Gastrocnemius medialis (tissue), 4 donors: ENCODE measurements at places on chromosomes 6 and 20. TPM values are rescaled to one million over a fixed set of nuclear protein-coding genes. Genes with fewer than 3 reads are reported as not detected.

SNAP25 gene
- total RNA-seq, result 0.23 TPM

LINC00237 gene
- not detected for total RNA-seq

FLRT3 gene
- total RNA-seq, result 3.0 TPM

FYN gene
- 14.3 TPM for total RNA-seq

CRYBG1 gene
- 1.1 TPM for total RNA-seq

ANGPT4 gene
- total RNA-seq, result 0.15 TPM

NKX2-4 gene
- total RNA-seq, result not detected

MBOAT1 gene
- total RNA-seq, result 1.8 TPM

LBP gene
- 17.9 TPM for total RNA-seq

NEU1 gene
- 42.7 TPM for total RNA-seq

SERPINB6 gene
- 168 TPM for total RNA-seq

GRCh38 chr6:157516319-157517026 lies 135.5 kb downstream of the ZDHHC14 start:
- DNase-seq, result no peak

DNA sequence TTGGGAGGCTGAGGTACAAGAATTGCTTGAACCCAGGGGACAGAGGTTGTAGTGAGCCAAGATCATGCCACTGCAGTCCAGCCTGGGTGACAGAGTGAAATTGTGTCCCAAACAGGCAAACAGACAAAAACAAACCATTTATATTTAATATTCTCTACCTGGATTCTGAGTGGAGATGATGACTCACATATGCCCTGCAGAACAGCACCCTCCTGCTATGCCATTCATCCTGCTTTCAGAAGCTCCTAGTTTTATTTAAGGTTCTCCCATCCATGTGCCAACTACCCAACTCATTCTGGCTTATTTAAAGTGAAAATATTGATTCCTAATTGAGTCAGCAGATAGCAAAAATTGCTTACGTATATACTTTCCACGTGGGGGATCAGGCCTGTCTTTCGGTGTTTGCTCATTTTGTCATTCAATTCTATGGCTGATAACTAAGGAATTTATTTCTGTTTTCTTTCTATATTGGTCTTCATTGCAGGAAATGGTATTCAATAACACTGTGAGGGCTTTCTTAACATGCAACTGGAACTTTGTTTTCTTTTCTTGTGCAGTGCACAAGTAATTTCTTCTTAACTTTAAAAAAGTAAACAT lies 459.1 kb upstream of the JAG1 start:
- no peak for DNase-seq

DNA sequence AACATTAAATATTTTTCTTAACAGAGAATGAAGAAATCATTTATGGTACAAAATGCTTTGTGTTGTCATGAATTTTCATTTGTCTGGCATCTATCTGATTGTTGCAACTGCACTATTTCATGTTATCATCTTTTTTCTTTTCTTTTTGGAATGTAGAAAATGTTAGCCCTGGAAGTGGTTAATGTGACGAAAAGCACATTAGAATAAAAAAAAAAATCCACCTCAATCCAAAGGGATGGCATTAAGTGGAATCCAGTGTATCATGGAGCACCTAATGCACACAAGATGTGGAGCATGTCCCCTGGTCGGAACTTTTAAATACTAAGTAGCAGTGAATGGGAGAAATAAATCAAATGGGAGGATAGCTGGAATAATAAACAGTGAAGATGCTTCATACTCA lies 172.9 kb upstream of the MCHR2 start:
- no peak for DNase-seq

GRCh38 chr20:53834062-53834442 lies 236.3 kb downstream of the BCAS1 start:
- DNase-seq, result no peak

DNA sequence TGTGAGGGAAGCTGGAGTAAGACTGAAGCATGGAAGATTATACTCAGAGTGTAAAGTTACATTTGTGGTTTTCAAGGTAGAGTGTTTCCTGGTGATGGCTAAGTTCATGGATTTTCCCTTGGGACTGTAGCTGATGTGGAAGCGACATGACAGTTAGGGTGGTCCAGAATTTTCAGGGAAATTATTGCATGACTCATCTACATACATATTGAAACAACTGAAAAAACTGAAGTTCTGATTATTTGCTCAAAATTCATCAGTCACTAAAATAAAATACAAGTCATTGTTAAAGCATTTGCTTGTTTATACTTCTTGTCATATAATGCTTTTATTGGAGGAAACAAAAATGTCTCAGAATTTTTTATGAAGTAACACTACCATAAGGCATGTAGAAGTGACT lies 700.0 kb downstream of the RFPL4B start:
- DNase-seq, result no peak

DNA sequence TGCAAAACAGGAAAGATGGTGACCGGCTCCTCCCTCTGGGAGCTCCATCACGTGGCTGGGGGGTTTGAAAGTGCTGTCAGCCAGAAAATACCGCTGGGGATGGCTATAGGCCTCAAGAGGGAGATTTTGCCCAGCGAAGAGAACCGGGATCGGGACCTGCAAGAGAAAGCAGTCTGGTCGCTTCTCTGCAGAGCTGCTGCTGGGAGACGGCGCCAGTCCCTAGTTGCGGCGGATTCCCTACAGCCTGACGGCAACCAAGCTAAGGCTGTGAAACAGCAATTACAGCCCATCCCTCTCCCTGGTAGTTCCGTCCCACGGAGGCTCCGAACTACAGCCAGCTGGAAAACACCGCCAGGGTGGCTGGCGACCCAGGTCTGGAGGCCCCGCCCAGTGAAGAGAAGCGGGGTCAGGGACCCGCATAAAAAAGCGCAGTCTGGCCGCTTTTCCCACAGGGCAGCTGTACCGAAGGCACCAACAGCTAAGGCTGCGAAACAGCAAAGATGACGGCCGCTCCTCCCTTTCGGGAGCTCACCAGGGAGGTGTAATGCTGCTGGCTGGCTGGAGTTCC lies 238.1 kb upstream of the IRAK1BP1 start:
- no peak for DNase-seq

DNA sequence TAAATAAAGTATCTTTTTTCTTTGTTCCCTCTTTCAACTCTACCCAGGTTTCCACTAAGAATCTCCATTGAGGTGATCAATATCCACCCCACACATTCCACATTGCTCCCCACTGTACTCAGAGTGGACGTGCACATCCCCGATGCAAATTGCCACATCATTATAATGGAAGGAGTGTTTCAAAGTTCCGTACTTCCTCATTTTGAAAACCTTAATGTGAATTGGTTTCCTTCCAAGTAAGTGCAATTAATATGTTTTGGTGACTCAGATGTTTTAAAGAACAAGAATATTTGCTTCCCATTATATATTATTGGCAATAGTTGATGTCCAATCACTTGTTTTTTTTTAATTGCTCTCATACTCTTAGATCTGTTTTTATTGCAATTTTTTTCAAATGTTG lies 463.6 kb downstream of the HACE1 start:
- no peak for DNase-seq

GRCh38 chr6:127938701-127939100 lies 37.8 kb upstream of the THEMIS start:
- no peak for DNase-seq

DNA sequence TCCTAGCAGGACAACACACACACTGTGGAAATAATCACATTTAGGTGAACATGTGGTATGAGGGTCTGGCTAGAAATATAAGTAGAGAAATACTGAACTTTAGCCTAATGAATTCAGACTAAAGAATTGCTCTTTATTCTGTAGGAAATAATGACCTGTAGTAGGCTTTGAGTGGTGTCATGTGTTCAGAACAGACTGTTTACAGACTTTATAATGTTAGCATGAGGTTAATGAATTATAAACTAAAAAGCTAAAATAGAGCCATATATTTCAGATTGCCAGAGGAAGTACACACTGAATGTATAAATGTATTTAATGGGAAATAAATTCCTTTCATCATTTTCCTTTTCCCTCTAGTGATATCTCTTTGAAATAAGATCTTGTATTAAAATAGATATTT lies 669.5 kb upstream of the EPHA7 start:
- DNase-seq, result no peak

DNA sequence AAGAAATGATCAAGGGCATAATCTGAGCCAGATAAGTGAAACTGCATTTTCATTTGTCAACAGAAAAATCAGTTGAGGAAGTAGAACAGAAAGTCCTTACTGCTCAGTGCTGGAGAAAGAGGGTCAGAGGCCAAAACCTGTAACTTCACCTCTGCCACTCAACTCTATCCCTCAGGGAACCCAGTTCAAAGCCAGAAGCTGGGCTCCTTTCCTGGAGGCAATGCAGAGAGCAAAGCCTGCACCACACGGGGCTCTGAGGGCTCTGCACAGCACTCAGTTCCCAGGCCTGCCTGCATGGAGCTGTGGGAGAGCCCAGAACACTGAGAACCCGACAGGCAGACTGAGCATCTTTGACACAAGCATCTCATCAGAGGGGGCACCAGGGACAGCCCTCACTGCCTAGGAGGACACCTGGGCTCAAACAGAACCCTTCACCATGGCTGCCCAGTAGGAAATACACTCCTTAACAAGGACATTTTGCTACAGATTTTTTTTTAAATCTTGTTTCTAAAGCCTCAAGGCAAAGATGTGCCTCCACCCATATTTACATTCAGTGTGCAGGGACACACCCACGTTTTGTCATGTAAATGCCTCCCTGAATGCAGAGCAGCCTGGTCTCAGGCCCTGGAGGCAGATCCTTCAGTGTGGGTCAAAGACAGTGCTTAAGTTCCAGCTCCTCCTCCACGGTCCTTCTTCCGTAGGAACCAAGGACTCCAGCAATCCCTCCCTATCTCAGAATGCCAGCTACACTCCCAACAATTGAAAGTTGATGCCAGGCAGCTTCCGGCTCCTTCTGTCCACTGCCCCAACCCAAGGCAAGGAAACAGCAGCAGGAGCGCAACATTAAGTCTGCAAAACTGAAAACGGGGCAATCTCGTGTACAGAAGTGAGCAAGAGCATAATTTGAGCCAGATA lies 6.6 kb downstream of the RNASET2 start:
- no peak for DNase-seq

GRCh38 chr6:96942676-96943075 lies 18.1 kb downstream of the KLHL32 start:
- no peak for DNase-seq

GRCh38 chr6:79180052-79180451 lies 54.4 kb downstream of the HMGN3 start:
- DNase-seq, result no peak

DNA sequence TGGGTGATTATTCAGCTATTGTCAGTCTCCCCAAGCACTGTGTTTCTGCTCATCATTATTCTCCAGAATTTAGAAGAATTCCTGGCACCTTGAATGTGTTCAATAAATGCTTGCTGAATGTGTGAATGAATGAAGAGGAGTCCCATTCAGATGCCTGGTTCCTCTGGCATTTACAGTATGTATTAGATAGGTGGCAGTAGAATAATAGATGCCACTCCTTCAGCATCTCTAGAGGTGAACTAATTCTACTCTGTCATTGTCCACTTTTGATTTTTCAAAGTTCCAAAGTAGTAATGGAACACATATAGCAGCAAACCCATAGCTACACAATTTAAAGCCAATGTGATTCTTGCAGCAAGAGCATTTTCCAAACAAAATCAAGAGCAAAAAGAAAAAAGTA lies 118.9 kb upstream of the CEP162 start:
- no peak for DNase-seq
